Activated B cell treated with CpG ODN at 0.5 μM for 24 hours (primary cell): ENCODE measurements at places on chromosomes 11 and 22. TPM values are rescaled to one million over a fixed set of nuclear protein-coding genes. Genes with fewer than 3 reads are reported as not detected.

Gene NLRX1
- 9.8 TPM in 2 replicates for total RNA-seq

Gene MRGPRX4
- total RNA-seq = not detected in 2 replicates

Gene PRMT3
- total RNA-seq = 21.7 and 24.9 TPM in 2 replicates

Gene ANO9
- 37.2 and 46.1 TPM in 2 replicates for total RNA-seq

Gene SERHL2
- 0.91 and 1.7 TPM in 2 replicates for total RNA-seq

Gene BDNF
- not detected in 2 replicates for total RNA-seq

Gene DEPDC7
- 0.27 TPM in 1 of 2 replicates, not detected in the other for total RNA-seq

Gene OR51I1
- not detected in 2 replicates for total RNA-seq

Gene ISX
- not detected in 2 replicates for total RNA-seq

Gene ZNF214
- total RNA-seq = not detected in 2 replicates

Gene ALDH3B2
- not detected in 2 replicates for total RNA-seq

Gene CFAP300
- not detected in 2 replicates for total RNA-seq

Gene TTC38
- 9.8 and 11.8 TPM in 2 replicates for total RNA-seq

Gene PI4KA
- total RNA-seq = 101 and 114 TPM in 2 replicates

Gene OR4D5
- not detected in 2 replicates for total RNA-seq

Gene NADSYN1
- total RNA-seq = 127 and 146 TPM in 2 replicates

Gene RASD2
- total RNA-seq = not detected in 2 replicates

Gene POTEH
- not detected in 2 replicates for total RNA-seq
